ENCODE measurements at places on chromosomes 2 and 18.

GRCh38 chr2:42256505-42256904 lies 87.4 kb downstream of the EML4 start:
- H3K4me1 ChIP-seq: peaks cover 2% of the 10 kb centered on the region
- H3K27me3 ChIP-seq: no peaks in the 10 kb centered on the region
- H3K4me3 ChIP-seq: no peak overlapping the region

- DNase-seq: no peak
- H3K27ac ChIP-seq: no peak overlapping the region
- H3K4me3 ChIP-seq: no peak overlapping the region
- peaks cover 5% of the 10 kb centered on the region for H3K4me1 ChIP-seq
- H3K27me3 ChIP-seq: no peaks in the 10 kb centered on the region
Observed at GRCh38 chr2:232877940-232878511, 8.0 kb downstream of the SNORC start.

GRCh38 chr2:188404341-188405004 lies 112.8 kb downstream of the GULP1 start:
- H3K4me3 ChIP-seq: no peak overlapping the region
- no peak overlapping the region for H3K27ac ChIP-seq
- no peaks in the 10 kb centered on the region for H3K4me1 ChIP-seq
- H3K36me3 ChIP-seq: no peaks in the 10 kb centered on the region

DNA sequence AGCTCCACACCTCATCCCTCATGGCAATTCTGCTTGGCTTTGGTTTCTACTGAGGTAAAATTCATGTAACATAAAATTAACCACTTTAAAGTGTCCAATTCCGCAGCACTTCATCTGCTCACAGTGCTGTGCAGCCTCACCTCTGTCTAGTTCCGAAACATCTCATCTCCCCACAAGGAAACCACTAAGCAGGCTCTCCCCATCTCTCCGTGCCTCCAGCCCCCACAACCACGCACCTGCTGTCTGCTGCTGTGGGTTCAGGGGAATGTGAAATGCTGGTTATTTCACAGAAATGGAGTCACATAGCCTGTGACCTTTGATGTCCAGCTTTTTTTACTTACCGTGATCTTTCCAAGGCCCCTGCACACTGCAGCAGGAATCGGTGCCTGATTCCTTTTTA lies 7.7 kb upstream of the GPC1 start:
- H3K36me3 ChIP-seq: no peaks in the 10 kb centered on the region
- no peak for DNase-seq
- H3K4me1 ChIP-seq: no peaks in the 10 kb centered on the region
- H3K27me3 ChIP-seq: peaks cover 3% of the 10 kb centered on the region

DNA sequence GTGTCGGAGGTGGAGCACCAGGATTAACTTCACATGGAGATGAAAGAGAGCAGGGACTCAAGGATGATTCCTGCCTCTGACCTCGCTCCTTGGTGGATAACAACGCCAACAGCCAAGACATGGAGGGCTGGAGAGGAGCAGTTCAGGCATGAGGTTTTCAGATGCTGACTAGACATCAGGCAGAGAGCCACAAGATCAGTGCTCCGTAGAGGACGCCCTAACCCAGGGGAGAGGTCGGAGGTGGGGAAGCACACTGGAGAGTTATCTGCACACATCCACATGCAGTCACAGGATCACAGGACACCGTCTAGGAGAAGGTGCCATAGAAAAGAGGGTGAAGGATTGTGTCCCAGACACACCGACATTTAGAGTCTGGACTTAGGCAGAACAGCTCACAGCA lies 344.3 kb downstream of the EIPR1 start:
- H3K4me1 ChIP-seq: no peaks in the 10 kb centered on the region
- H3K4me3 ChIP-seq: no peak overlapping the region
- no peaks in the 10 kb centered on the region for H3K27me3 ChIP-seq
- H3K27ac ChIP-seq: no peak overlapping the region
- no peaks in the 10 kb centered on the region for H3K36me3 ChIP-seq

GRCh38 chr2:147076634-147077033 lies 768.2 kb upstream of the ACVR2A start:
- H3K27me3 ChIP-seq: no peaks in the 10 kb centered on the region
- no peak for DNase-seq
- no peaks in the 10 kb centered on the region for H3K4me1 ChIP-seq
- H3K27ac ChIP-seq: no peak overlapping the region
- no peak overlapping the region for H3K4me3 ChIP-seq
- H3K36me3 ChIP-seq: no peaks in the 10 kb centered on the region

GRCh38 chr2:3126171-3126910 lies 251.3 kb downstream of the EIPR1 start:
- H3K36me3 ChIP-seq: no peaks in the 10 kb centered on the region
- H3K27ac ChIP-seq: no peak overlapping the region
- peaks cover 4% of the 10 kb centered on the region for H3K4me1 ChIP-seq
- H3K4me3 ChIP-seq: no peak overlapping the region

GRCh38 chr2:119293900-119294299 lies 70.3 kb downstream of the STEAP3 start:
- H3K36me3 ChIP-seq: peaks cover 4% of the 10 kb centered on the region
- H3K27me3 ChIP-seq: no peaks in the 10 kb centered on the region
- no peak overlapping the region for H3K27ac ChIP-seq

- H3K27me3 ChIP-seq: no peaks in the 10 kb centered on the region
- DNase-seq: no peak
- H3K27ac ChIP-seq: no peak overlapping the region
Observed at GRCh38 chr18:43819397-43819796, 542.1 kb upstream of the SYT4 start.

DNA sequence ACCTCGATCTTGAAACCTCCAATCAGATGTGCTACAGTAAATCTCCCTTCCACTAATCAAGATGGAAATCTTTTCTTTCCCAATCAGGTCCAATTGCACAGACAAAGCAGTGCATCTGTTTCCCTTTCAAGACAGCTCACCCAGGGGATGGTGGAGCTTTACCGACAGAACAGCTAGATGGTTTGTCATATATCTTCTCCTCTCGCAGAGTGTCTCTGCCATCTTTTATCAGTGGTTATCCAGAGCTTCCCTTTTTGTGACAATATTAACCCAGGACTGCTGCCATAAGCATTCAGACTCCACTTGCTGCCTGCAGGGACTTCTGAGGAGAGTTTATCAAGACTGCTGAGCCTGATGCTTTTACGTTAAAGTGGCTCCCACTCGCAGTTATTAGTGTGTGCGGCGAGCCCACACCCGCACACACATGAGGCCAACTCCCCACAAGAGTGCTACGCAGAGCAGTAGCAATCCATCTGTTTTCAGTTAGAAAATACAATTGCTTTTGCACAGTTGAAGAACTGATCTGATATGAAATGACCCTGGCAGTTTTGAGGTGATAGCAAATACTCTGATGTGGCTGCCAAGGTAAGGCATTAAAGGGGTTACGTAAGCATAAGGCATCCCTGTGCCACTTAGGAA lies 398.9 kb downstream of the NCKAP5 start:
- H3K36me3 ChIP-seq: no peaks in the 10 kb centered on the region
- H3K4me1 ChIP-seq: no peaks in the 10 kb centered on the region
- H3K4me3 ChIP-seq: no peak overlapping the region
- DNase-seq: no peak

- no peak overlapping the region for H3K4me3 ChIP-seq
- H3K36me3 ChIP-seq: no peaks in the 10 kb centered on the region
- no peak overlapping the region for H3K27ac ChIP-seq
- no peaks in the 10 kb centered on the region for H3K4me1 ChIP-seq
- H3K27me3 ChIP-seq: no peaks in the 10 kb centered on the region
Observed at GRCh38 chr2:213016166-213016983, 135.0 kb downstream of the IKZF2 start.

DNA sequence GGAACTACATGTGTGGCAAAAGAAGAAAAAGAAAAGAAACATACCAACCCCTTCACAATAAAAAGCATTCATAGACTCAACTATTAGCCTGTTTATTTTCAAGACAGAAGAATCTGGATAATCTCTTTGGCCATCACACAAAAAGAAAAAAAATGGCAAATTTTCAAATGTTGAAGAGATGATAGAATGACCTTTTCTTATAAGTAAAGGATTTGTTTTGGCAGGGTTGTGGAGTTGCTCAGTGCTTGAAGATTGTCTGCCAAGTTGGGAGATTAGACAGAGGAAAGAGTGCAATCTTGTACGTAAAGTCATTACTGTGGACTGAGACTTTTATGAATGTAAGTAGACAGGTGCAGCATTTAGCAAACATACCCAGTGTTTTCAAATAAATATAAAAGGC lies 18.5 kb upstream of the FAM171B start:
- no peak overlapping the region for H3K4me3 ChIP-seq
- DNase-seq: no peak
- H3K36me3 ChIP-seq: peaks cover 38% of the 10 kb centered on the region
- H3K4me1 ChIP-seq: no peaks in the 10 kb centered on the region

DNA sequence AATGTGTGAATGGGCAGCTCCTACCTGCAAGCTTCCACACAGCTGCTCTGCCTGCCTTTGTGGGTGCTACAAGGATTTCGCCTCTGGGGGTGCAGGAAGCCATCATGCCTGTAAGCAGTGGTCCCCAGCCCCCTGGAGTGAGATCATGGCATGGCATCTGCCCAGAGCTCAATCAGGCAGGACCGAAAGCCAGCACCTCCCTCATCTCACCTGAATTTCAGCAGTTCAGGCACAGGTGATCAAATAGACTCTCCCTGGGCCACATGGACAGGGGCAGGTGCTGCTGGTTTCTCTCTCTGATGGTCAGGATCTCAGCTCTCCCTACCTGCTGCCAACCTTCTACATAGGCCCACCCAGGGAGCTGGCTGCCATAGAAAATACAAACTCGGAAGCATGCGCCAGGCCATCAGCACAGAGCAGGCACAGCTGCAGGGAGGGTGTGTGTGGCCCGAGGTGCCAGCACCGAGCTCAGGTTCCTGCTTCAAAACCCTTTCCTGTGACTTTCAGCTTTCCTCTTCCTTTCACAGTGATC lies 133.2 kb upstream of the ID2 start:
- DNase-seq: no peak
- H3K4me3 ChIP-seq: no peak overlapping the region
- no peaks in the 10 kb centered on the region for H3K36me3 ChIP-seq
- H3K4me1 ChIP-seq: no peaks in the 10 kb centered on the region
- H3K27ac ChIP-seq: no peak overlapping the region

GRCh38 chr18:13428319-13428718 lies 209.8 kb downstream of the LDLRAD4 start:
- H3K27ac ChIP-seq: no peak overlapping the region
- peaks cover 5% of the 10 kb centered on the region for H3K4me1 ChIP-seq
- H3K4me3 ChIP-seq: no peak overlapping the region

DNA sequence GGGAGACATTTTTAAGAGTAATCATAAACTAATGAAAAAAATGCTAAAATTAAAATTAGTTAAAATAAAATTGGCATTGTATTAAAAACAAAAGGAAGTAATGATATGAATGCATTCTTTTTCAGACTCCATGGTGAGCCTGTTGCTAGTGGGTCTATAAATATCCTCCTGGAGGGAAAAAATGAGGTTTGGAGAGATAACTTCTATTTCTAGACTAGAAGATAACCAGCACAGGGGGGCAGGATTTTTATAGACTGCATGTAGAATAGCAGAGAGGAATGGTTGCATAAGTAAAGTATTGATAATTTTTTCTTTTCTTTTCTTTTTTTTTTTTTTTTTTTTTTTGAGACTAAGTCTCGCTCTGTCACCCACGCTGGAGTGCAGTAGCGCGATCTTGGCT lies 835.8 kb upstream of the VRK2 start:
- no peaks in the 10 kb centered on the region for H3K27me3 ChIP-seq
- H3K4me3 ChIP-seq: no peak overlapping the region
- no peaks in the 10 kb centered on the region for H3K36me3 ChIP-seq
- H3K4me1 ChIP-seq: no peaks in the 10 kb centered on the region
- no peak overlapping the region for H3K27ac ChIP-seq

Data from lung (tissue), 17 donors.